Sigmoid colon (tissue), 7 donors: ENCODE measurements at places on chromosomes 16 and 17. TPM values are rescaled to one million over a fixed set of nuclear protein-coding genes. Genes with fewer than 3 reads are reported as not detected.
A peak's percentile ranks its signal among the peaks of the same experiment; 100 is the strongest.

GRCh38 chr16:85302018-85302847, 190.0 kb upstream of the CIBAR2 start:
- no peak for DNase-seq

DNA sequence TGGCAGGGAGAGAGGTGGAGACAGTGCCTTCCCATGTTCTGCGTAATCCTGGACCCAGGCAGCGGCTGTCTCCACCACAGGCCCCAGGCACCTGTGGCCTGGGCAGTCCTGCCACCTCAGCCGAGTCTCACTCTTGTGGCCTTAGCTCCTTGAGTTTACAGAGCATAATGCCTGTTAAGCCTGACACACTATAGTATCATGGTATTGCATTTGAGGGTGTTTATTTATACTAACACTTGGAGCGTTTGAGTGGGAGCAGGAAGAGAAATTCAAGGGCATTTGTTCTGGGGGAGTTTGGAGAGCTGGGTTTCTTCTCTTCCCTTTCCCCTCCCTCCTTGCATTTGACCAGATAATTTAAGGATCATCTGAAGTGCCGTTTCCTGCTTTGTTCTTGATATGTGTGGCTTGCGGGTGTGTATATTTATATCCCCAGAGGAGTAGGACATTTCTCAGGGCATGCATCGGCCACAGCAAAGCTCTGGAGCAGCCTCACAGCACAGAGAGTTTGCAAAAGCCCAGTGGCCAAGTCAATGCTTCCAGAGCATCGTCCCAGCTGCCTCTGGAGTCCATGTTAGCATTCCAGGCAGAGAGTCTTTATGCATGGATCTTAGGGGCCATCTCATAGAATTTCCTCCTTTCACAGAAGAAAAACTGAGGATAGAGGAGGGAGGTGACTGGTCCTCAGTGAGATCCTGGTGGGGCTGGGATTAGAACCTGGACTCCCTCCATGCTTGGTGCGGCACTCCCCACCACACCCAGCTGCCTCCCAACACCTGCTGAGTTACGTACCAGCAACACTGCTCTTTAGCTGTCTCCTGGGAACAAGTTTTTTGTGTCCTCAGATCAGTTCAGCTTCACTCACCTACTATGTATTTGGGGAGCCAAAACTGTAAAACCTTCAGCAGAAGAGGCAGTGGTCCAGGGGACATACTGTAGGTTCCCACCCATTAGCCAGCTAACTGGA, 222.8 kb downstream of the CCDC182 start:
- DNase-seq: no peak

DNA sequence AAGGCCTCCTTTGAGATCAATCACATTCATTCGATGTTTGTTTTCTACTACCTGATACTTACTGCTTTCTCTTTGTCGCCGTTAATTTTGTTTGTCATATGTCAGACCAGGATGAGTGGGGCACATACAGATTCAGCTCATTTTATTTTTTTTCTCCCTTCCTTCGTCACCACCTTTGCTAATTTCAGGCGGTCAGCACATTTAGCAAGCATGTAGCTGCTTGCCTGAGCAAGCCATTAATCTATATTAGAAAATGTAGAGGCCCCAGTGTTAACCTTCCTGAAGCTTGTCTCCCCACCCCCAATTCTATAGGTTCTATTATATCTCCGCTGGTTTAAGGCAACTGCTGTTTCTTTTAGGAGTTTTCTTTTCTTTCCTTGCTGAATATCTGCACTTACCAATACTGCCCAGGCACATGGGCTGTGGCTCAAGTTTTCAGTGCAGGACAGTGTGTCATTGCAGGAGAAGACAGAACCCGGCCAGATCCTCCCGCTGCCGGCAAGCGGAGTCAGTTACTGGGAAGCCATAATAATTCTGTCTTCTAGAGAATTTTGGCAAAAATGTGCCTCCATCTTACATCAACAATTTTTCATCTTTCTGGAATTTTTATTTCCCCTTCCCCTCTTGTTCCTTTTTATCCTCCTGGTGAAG, 714.3 kb downstream of the WWOX start:
- DNase-seq: no peak

DNA sequence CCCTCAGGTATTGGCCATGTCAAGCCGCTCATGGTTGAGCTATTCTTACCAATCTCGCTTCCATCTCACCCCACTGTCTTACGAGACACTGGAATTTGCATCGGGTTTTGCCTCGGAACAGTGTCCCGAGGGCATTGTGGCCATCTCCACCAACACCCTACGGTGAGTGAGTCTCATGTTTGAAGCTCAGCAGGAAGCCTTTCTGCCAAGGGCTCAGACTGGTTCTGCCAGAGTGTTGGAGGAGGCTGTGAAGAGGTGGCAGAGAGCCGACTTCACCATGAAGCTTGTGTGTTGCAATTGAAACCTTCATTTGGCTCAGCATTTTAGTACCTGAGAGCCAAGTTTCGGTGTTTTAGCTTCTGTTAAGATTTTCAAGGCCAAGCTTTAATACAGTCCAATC, 38.0 kb downstream of the SF3B3 start:
- no peak for DNase-seq

DNA sequence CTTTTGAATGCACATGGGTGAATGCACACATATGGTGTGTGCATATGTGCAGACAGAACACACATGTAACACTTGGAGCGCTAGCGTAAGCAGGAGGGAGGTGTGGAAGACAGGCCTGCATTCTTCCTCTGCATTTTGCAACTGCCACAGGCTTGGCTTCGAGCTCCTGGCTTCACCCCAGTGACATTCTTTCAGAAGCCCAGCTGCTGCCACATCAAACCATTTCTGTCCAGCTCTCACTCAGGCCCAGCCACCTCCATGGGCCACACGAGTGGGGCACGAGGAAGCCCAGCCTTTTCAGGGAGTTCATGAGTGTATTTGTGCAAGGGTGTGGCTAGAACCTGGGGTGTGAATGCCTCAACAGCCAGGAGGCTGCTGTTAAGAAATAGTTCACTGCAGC, 18.8 kb downstream of the LGALS3BP start:
- no peak for DNase-seq

GRCh38 chr17:78409191-78409928, 30.9 kb downstream of the PGS1 start:
- DNase-seq: no peak

GRCh38 chr16:55324285-55325079, 479 bp downstream of the IRX6 start:
- DNase-seq: no peak

GRCh38 chr17:80268427-80268826, 7.8 kb downstream of the RNF213 start:
- DNase-seq: no peak

- DNase-seq: peak; percentile 74
Observed at GRCh38 chr16:67277294-67277998, 1.9 kb upstream of the PLEKHG4 start.

DNA sequence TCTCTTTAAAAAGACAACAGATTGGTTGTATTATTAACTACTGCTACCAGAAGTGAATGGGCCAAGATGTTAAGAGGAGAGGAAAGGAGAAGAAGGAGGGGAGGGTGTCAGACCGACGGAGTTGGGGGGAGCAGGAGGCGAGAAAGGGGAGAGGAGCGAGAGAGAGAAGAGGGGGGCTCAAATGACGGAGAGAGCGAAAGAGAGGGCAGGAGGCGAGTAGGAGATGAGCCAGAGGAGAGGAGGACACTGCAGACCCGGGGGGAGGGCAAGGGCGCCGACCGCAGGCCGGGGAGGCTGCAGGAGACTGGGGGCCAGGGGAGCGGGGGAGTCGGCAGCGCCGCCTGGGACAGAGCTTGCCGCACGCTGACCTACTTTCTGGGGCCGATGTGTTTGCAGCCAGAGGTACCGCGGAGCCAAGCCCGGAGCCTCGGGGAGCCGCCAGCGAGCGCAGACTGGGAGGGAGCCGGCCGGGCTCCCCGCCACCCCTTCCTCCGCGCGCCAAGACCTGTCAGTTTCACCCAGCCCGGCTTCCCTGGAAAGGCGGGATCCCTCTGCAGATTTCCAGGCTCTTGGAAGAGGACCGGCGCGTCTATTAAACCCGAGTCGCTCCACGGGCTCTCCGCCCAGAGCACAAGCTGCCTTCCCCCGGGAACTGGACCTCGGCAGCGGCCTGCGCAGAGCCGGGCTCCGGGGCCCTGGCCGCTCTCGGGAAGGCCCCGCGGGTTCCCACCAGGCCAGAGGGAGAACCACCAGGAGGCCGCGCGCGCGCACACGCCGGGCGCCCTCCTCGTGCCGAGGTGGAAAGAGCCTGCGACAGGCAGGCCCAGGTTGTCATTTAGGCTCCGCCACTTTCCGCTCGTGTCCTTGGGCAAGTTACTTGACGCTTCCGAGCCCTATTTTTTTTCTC, 74.6 kb downstream of the CMC2 start:
- DNase-seq: peak; percentile 92

DNA sequence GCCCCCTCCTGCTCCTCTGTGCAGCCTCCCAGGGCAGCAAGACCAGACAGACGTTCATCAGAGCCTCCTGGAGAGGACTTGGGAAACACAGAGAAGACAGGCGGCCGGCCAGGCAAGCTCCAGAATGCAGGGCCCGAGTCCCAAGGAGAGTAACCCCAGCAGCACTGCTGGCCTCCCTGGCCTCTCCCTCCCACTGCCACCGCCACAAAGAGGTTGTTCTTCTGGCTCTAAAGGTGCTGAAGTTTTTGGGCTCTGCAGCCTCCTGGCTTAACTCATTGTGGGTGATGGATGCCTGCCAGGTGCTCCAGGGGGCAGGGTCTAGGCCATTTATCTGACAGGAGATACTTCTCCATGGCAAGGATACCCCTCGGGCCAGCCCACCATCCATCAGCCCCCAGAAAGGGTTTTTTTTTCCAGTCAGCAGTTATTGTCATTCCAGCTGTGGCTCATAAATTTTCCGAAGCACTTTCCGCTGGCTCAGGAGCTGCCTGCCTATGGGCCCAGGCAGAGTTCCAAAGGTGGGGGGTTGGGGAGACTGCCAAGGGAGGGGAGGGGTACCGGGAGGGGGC, 32.0 kb upstream of the MRPS23 start:
- peak; percentile 86 for DNase-seq

GRCh38 chr17:78933025-78933958, 8.1 kb upstream of the TIMP2 start:
- peak; percentile 88 for DNase-seq

DNA sequence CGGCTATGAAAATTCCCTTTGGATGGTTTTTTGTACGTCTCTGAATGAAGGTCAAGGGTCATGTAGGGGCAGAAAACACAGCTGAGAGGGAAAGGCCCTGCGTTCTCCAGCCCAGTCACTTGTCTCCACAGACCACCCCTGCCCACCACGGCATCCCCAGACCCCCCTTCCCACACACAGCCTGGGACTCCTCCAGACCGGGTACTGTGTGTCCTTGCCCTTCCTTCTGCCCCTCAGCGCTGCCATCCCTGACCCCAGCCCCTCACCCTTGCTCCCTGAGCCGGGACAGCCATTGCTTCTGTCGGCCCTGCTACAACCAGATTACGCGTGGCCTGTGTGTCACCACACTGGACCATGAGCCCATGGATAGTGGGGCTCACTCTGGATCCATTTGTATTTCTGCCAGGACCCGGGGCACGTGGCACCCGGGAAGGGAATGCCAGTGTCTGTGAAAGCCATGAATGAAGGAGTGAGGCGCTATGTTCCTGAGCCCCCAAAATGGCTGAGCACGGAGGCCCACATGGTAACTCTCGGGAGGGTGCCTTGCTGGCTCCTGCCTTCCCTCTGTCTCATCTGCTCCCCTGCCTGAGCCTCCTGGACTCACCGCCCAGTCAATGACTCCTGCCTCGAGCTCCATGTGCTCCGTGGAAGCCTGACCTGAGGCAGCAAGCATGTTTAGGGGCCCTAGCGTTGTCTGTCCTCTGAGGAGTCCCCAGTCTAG, 139.1 kb upstream of the FOXF1 start:
- DNase-seq: peak; percentile 60

DNA sequence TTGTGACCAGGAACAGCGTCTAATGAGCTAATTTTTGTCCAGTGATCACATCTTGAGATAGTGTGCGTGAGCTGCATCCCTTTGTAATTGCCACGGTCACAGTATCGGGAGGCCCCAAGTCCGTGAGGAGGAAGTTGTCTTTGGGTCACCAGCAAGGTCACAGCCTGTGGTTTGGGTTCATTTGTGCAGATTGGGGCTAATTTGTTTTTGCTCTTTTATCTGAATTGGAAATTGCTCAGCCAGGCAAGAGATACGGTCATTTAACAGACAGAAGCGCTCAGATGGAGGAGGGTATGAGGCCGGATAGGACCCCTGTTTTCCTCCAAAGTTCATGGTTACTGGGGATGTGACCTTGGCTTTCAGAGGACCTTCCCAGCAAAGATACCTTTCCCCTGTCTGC, 174.1 kb downstream of the SNX29 start:
- DNase-seq: no peak

- DNase-seq: no peak
Observed at GRCh38 chr16:66127459-66128370, 238.8 kb upstream of the CDH5 start.

CACNG5 gene
- total RNA-seq: not detected

ST6GALNAC2 gene
- 4.1 TPM for total RNA-seq

TSNAXIP1 gene
- 2.9 TPM for total RNA-seq

TSPOAP1 gene
- total RNA-seq: 12.5 TPM

TNFRSF17 gene
- total RNA-seq: not detected
